ENCODE measurements at places on chromosomes 5 and 9. TPM values are rescaled to one million over a fixed set of nuclear protein-coding genes. Genes with fewer than 3 reads are reported as not detected.

DNA sequence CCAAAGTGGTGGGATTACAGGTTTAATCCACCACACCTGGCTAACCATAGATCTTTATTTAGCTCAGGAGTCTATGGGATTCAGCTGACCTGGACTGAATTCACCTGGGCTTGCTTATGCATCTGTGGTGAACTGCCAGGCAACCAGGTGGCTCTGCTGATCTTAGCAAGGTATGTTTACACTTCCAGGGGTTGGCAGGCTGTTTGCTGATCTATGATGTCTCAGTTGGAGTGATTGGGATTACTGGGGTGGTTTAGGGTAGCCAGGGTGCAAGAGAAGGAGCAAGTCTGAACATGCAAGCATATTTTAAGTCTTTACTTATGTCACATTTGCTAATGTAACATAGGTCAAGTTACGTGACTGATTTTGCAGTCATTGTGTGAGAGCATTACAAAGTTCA lies 63.6 kb upstream of the JAK2 start:
- DNase-seq, result no peak

- no peak for DNase-seq
Observed at GRCh38 chr9:76886318-76886717, 19.6 kb downstream of the PRUNE2 start.

The ABLIM3 gene
- 30.4 TPM for total RNA-seq

DNA sequence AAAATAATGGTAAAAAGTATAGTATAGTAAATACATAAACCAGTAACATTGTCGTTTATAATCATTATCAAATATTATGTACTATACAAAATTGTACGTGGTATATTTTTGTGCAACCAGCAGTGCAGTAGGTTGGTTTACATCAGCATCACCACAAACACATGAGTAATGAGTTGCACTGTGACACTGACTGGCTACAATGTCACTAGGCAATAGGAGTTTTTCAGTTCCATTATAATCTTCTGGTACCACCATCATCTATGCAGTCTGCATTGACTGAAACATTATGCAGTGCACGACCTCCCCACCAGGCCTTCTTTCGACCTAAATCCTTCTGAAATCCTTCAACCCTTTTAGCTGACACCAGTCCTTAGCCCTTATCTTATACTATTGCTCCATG lies 105.8 kb downstream of the SREK1 start:
- no peak for DNase-seq

DNA sequence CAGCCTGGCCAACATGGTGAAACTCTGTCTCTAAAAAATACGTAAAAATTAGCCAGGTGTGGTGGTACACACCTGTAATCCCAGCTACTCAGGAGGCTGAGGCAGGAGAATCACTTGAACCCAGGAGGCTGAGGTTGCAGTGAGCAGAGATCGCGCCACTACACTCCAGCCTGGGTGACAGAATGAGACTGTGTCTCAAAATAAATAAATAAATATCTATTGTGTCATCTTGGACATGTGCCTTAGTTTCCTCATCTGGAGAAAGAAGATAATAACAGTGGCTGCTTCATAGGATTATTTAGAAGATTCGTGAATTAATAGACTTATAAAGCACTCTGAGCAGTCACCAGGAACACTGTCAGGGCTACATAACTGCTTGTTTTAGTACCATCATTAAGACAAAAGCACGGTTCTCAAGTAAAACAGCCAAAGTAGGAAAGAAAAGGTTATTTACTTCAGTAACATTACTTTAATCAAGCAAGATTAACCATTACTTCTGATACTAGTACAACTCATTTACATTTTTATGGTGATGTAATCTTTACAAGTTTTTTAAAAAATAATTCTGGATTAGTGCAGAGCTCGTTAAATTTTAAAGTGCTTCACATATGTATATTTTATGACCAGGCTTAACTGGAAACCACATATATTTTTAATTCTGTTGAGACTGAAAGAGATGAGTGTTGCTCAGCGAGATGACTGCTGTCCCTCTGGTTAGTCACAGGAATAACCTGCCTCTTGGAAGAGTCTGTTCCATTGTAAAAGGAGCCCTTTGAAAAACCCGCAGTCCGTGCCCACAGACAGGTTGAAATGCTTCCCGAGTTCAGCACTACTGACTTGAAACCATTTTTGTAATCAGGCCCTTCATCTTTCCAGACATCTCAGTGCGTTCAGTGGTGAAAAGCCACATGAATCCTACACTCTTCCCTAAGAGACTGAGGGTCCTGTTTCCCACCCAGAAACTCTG lies 36.7 kb downstream of the ANKH start:
- DNase-seq, result no peak

GRCh38 chr9:87353301-87353700 lies 144.4 kb upstream of the DAPK1 start:
- DNase-seq, result no peak

The ZDHHC21 gene
- 17.5 TPM for total RNA-seq

GRCh38 chr5:146630472-146630871 lies 114.5 kb upstream of the GPR151 start:
- no peak for DNase-seq

- DNase-seq, result no peak
Observed at GRCh38 chr5:6726006-6726405, 12.8 kb downstream of the TENT4A start.

The PCDHAC1 gene
- total RNA-seq, result 6.4 TPM

GRCh38 chr5:4124221-4124970 lies 528.8 kb downstream of the IRX1 start:
- DNase-seq, result no peak

DNA sequence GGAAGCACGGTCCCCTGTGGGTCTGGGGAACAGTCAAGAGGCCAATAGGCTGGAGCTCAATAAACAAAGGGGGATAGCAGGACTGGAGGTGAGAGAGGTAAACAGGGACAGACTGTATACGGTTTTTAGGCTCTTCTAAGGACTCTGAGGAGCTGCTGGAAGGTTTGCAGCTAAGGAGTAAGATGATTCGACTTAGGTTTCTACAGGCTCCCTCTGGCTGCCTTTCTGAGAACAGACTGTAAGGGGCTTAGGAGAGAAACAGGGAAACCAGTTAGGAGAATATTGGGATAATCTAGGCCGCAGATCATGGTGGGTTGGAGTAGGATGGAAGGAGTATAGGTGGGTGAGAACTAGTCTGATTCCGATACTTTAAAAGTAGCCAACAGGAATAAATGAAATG lies 10.4 kb downstream of the CDK5RAP2 start:
- no peak for DNase-seq

The FRMPD1 gene
- total RNA-seq, result 0.13 TPM

DNA sequence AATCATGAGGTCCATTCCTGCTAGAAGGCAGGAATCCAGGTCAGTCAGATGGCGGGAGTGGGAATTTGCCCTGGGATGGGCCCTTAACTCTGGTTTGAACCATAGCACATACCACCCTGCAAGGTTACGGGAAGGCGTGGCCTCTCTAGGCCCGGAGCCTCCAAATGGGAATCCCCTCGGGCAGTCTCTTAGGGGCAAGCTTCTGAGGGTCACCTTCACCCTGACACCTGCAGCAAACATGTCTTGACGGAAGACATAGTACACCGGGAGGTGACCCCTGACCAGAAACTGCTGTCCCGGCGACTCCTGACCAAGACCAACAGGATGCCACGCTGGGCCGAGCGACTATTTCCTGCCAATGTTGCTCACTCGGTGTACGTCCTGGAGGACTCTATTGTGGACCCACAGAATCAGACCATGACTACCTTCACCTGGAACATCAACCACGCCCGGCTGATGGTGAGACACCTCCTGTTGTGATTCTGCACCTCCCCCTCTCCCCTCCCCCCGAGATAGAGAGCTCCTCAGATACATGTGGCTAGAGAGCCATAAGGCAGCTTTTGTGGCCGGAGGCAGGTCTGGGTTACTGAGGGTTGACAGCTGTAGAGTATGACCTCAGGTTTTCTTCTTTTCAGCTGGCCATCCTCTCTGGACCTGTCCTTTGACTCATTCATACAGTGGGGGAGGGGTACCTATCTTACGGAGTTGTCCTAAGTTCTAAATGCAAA lies 957 bp downstream of the PRELID1 start:
- DNase-seq, result no peak
